ENCODE measurements at places on chromosomes 12 and 14.

GRCh38 chr14:101598571-101599233 lies 37.4 kb downstream of the DIO3 start:
- DNase-seq = peak; percentile 6

- no peak for DNase-seq
These were observed 17.5 kb downstream of the MTA1 start for GRCh38 chr14:105436891-105437722.

- no peak for DNase-seq
These were observed 359.0 kb downstream of the SEC23A start for GRCh38 chr14:38743966-38744584.

GRCh38 chr14:49424436-49425331 lies 161.5 kb downstream of the RPS29 start:
- DNase-seq = no peak

GRCh38 chr14:69605738-69606137 lies 5.7 kb upstream of the SUSD6 start:
- DNase-seq = no peak

GRCh38 chr14:99360774-99361595 lies 89.0 kb upstream of the BCL11B start:
- no peak for DNase-seq

GRCh38 chr12:94872971-94873733 lies 130.3 kb downstream of the NDUFA12 start:
- DNase-seq = no peak

- no peak for DNase-seq
These were observed 13.8 kb downstream of the RCOR1 start for GRCh38 chr14:102606296-102606695.

- DNase-seq = no peak
These were observed 40.7 kb upstream of the RIN3 start for GRCh38 chr14:92472860-92473259.

DNA sequence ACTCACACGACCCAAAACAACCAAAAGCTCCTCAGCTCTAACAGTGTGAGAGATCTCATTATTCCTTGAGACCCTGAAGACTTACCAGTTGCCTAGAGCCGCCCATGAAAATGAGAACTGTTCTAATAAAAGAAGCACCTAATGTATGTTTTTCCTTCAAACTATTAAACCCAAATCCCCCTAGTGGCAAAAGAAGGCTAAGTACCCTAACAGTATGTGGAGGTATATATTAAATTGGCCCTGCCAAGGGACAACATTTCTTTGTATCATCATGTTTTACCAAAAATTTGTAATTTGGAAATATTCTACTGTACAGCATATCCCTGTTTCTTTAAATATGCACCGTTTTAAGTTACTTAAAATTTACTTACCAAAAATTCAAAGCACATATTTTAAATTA lies 38.0 kb upstream of the PPFIA2 start:
- DNase-seq = no peak

DNA sequence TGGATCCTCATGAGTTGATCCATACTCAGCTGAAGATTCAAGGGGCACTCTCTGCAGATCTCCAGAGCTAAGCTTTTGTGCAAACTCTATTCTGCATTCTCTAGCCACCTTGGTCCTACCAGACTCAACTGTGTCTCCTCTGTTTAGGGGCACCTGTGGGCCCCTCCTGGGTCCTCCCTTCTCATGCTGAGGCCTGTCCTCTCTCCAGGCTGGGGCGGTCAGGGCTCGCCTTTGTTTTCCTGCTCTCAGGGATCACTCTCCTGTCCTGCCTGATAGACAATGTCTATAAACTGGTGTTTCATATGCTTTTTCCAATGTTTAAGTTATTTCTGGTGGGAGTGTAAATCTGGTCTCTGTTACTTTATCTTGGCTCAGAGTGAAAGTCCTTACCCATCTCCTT lies 11.6 kb upstream of the KIF26A start:
- no peak for DNase-seq

DNA sequence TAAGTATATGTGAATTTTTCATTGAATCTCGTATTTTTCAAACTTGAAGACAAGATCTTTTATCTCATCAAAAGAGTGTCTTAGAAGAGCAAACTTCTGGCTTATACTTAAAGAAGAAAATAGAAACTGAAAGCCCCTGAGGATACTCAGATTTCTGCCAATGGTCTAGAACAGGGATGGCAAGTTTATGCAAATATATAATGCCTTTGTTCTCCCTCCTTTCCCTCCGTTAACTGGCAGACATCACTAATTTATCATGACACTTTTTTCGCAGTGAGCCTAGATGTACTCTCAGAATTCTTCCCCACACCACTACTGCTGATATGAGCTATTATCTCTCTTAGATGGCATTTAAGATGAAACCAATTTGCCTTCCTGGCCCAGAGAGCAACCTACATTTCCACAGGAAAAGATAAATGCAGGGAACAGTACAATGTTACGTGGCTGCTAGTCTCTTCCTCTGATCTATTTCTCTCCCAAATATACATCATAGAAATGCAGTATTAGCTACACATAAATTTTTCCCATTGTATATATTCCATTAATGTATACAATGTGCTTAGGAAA lies 40.0 kb upstream of the DAAM1 start:
- no peak for DNase-seq

DNA sequence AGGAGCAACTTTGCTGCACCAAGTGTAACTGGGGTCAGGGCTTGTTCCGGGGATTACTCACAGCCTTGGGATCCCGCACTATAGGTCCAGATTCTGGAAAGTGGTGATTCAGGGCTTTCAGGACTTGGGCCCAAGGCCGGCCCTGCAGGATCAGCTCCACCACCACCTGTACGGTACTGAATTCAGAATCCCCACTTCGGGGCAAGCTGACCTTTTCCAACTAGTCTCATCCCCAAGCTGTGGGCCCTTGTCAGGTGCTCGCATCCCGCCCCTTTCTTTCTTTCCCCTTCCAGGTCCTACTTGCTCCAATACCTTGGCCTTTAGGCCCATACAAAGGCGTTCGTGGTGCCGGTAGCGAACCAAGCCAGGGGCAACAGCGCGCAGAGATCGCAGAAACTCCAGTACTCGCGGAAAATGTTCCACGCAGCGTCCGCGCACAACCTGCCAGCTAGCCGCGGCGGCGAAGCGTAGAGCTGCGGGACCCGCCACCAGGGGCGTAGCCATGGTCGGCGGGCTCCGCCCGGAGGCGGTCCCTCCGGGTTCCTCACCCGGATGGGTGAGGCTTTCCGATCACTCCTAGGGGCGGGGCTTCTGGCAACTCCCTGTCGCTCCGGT lies 487 bp downstream of the TINF2 start:
- peak; percentile 84 for DNase-seq

DNA sequence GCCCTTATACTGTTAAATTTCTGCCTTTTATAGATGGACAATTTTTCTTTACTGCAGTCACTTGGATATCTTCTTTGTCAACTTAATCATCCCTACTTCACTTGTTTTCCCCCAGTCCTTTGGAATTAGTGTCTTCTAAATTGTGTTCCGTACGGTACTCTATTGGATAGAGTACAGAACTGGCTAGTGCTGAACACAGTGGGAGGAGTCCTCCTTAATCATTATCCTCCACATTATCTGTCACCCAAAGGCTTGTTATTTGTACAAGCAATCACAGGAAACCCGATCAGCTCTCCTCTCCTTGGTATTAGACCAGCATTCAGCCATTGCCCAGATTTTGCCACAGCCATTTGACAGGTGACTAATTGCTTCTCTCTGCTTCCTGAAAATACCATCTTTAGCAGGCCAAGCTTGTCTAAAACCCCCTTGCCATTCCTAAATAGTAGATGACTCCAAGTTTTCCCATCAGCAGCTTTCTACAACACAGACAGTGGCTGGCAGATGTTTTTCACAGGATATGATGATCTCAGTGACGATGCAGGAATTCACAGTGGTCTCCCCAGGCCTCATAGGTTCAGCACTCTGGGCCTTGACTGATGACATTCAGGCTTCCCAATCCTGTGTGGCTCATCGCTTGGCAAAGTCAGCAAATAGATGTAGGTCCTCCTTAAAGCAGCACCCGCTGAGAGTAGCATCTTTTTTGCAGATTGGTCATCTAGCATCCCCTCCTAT lies 216.0 kb upstream of the RGS6 start:
- no peak for DNase-seq

DNA sequence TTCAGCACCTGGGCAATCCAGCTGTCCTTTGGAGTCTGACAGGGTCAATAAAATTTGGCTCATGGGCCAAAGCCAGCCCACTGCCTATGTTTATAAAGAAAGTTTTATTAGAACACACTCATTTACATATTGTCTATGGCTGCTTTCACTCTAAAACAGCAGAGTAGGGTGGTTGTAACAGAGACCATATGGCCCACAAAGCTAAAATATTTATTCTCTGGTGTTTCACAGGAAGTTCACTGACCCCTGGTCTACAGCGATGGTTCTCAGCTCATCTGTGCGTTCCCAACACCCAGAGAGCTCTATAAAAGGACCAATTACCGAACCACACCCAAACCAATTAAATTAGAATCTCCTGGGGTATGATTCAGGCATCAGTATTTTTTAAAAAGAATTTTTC lies 37.7 kb upstream of the RTRAF start:
- DNase-seq = no peak

- DNase-seq = no peak
These were observed 212.0 kb downstream of the PTPRO start for GRCh38 chr12:15534322-15534721.

DNA sequence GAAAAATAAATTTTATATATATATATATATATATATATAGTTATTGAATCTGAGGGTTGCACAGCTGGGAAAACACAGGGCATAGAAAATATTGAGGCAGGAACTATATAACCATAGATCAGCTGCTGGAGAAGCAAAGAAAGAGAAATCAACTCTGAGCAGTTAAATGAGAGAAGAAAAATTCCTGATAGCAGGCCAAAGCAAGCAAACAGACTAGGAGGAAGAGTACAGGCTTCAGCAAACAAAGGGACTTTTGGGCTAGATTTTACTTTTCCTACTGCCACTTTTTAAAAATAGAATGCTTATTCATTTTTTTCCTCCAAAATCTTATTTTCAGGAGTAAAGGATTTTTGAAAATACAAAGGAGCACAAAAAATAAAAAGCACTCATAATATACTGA lies 216.0 kb upstream of the PRKD1 start:
- no peak for DNase-seq

DNA sequence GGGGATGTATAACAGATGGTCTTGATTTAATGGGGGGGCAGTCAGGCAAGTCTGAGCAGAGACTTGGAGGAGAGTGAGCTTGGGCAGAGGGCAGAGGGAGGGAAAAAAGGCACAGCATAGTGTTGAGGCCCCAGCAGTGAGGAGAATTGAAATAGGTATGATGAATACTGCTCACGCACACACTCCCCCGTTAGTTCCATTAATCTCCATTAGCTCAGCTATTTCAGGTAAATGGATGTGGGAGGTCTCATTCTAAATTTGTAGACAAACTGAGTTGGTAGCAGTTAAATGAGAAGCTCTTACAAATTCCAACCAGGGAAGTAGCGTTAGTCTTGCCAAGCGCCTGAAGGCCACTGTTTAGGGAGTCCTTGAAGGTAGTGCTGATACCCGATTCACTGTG lies 66.7 kb upstream of the STON2 start:
- no peak for DNase-seq

GRCh38 chr14:40248671-40249070 lies 816.4 kb upstream of the FBXO33 start:
- no peak for DNase-seq

DNA sequence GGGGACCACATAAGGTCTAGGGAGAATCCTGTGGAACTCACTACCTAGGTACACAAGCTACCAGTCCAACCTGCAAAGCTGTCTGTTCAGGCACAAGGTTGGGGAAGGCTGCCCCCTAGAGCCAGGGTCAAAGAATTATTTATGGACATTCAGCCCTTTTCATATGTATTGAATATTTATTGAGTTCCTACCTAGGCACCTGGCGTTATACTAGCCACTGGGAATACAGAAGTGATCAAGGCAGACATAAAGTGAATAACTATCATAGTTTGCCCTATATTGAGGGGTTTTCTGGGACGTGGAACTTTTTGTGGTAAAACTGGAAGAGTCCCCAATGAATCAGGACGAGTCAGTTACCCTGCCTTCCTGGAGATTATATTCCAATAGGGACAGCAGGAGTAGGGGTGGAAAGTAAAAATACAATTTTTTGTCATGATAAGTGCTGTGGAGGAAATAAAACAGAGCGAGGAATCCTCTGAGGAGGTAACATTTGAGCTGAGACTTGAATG lies 5.8 kb upstream of the SLC48A1 start:
- peak; percentile 46 for DNase-seq

DNA sequence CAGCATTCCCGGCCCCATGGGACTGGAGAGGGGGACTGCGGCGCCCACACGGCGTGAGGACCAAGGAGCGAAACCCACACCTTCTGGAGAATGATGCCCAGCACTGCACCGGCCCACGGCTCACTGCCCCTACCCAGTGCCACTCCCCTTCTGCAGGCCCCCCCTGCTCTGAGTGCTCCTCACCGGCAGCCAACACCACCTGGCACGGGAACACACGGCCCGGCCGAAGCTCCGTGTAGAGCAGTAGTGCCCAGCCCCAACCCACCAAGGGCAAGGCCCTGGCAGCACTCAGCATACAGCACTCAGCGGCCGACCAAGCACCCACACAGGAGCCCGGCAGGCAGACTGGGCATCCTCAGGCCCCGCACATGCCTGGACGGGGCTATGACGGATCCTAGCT lies 13.4 kb downstream of the BTBD6 start:
- no peak for DNase-seq

DNA sequence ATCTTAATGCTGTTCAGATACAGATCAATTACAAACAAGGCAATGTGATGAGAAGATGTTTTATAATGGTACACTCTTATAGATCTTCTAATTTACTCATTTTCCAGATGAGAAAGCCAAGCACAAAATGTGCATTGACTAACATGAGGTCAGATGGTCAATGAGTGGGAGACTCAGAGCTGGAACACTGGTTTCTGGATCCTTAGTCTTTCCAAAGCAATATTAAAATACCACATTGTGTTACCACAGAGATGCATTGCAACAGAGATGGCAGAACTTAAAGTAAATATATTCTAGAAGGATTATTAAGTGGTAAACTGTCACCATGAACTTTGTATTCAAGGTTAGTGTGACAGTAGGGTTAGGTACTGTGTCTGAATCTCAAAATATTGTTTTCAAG lies 113.6 kb downstream of the SLC15A5 start:
- DNase-seq = no peak

DNA sequence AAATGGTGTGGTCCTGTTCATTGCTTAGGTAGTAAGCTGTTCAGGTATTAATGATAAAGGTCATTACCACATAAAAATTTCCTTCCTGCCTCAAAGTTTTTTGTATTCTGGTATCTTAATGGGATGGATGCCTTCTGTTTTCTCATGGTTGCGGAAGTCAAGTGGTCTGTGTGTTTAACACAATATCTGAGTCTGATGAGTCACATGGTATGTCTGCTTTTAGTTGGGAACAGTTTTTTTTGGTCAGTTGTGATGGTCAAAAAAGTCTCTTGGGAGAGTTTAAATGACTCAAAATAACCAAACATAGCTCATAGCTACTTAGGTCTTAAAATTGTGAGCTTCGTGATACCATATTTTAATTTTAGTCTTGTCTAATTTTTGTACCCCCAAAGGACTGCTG lies 40.7 kb downstream of the STK38L start:
- DNase-seq = no peak
